Ureter (tissue), 1 donor: ENCODE measurements at places on chromosomes 5 and 9. TPM values are rescaled to one million over a fixed set of nuclear protein-coding genes. Genes with fewer than 3 reads are reported as not detected.
A peak's percentile ranks its signal among the peaks of the same experiment; 100 is the strongest.

- DNase-seq: peak; percentile 89
Measured at GRCh38 chr9:114112778-114113584, 13.9 kb upstream of the KIF12 start.

- DNase-seq: no peak
Measured at GRCh38 chr9:20476912-20477521, 145.3 kb downstream of the MLLT3 start.

DNA sequence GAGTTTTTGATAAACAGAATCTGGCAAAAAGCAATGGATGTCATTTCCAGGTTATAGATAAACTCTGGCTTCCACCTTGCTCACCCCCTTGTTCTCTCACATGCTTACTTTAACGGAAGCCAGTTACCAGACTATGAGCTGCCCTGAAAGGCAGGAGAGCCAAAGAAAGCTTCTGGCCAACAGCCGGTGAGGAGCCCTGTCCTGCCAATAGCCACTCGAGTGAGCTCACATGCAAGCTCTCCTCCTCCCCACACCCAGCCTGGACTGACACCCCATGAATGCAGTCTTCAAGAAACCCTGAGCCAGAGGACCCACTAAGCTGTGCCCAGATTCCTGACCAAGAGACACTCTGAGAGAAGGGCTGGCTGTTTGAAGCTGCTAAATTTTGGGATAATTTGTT lies 14.4 kb upstream of the SMIM15 start:
- DNase-seq: no peak

- DNase-seq: no peak
Measured at GRCh38 chr5:68533571-68534084, 318.1 kb downstream of the PIK3R1 start.

LAMC3 gene
- 50.6 TPM for total RNA-seq

- no peak for DNase-seq
Measured at GRCh38 chr9:123401879-123402513, 46.0 kb downstream of the CRB2 start.

PCAT7 gene
- total RNA-seq: 0.94 TPM

GRCh38 chr9:121500165-121500478 lies 478 bp upstream of the GGTA1 start:
- no peak for DNase-seq

- no peak for DNase-seq
Measured at GRCh38 chr9:92312887-92313623, 12.1 kb downstream of the NOL8 start.

BAAT gene
- total RNA-seq: not detected

- DNase-seq: no peak
Measured at GRCh38 chr9:35033101-35033500, 39.3 kb downstream of the VCP start.

NXNL2 gene
- total RNA-seq: 0.70 TPM

DNA sequence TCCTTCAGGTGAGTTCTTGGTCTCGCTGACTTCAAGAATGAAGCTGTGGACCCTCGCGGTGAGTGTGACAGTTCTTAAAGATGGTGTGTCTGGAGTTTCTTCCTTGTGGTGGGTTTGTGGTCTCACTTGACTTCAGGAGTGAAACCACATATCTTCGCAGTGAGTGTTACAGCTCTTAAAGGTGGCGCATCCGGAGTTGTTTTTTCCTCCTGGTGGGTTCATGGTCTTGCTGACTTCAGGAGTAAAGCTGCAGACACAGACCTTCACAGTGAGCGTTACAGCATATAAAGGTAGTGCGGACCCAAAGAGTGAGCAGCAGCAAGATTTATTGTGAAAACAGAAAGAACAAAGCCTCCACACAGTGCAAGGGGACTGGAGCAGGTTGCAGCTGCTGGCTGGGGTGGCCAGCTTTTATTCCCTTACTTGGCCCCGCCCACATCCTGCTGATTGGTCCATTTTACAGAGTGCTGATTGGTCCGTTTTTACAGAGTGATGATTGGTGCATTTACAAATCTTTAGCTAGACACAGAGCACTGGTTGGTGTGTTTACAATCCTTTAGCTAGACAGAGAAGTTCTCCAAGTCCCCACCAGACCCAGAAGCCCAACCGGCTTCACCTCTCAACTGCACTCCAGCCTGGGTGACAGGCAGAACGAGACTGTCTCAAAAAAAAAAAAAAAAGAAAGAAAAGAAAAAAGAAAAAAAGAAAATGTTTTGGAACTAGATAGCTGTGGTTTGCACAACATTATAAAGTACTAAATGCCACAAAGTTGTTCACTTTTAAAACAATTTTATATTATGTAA lies 9.1 kb upstream of the ERMP1 start:
- DNase-seq: no peak

LVRN gene
- total RNA-seq: 0.49 TPM

- DNase-seq: no peak
Measured at GRCh38 chr9:97900738-97901565, 21.3 kb downstream of the TRMO start.

- DNase-seq: no peak
Measured at GRCh38 chr5:124871303-124871702, 124.9 kb upstream of the ZNF608 start.

SHISAL2B gene
- total RNA-seq: not detected

NKD2 gene
- total RNA-seq: 14.2 TPM

- DNase-seq: no peak
Measured at GRCh38 chr5:162288647-162289296, 221.2 kb downstream of the GABRG2 start.

FCN2 gene
- 0.49 TPM for total RNA-seq

PNPLA7 gene
- 9.7 TPM for total RNA-seq

AMBP gene
- 0.99 TPM for total RNA-seq

DNA sequence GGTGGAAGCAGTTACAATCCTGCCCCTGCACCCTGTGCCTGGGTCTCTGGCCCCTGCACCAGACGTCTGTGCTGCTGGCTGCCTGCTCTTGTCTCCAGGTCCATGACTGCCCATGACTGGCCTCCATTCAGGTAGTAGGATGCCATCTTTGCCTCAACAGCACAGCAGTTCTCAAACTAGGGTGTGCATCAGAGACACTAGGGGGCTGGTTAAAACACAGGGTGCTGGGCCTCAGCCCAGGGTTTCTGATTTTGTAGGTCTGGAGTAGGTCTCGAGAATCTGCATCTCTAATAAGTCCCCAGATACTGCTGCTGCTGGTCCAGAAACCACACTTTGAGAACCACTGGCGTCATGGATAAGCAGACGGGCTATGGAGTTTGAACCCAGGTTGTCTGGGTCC lies 24.0 kb downstream of the COL15A1 start:
- no peak for DNase-seq

RFX3 gene
- 19.2 TPM for total RNA-seq

DNA sequence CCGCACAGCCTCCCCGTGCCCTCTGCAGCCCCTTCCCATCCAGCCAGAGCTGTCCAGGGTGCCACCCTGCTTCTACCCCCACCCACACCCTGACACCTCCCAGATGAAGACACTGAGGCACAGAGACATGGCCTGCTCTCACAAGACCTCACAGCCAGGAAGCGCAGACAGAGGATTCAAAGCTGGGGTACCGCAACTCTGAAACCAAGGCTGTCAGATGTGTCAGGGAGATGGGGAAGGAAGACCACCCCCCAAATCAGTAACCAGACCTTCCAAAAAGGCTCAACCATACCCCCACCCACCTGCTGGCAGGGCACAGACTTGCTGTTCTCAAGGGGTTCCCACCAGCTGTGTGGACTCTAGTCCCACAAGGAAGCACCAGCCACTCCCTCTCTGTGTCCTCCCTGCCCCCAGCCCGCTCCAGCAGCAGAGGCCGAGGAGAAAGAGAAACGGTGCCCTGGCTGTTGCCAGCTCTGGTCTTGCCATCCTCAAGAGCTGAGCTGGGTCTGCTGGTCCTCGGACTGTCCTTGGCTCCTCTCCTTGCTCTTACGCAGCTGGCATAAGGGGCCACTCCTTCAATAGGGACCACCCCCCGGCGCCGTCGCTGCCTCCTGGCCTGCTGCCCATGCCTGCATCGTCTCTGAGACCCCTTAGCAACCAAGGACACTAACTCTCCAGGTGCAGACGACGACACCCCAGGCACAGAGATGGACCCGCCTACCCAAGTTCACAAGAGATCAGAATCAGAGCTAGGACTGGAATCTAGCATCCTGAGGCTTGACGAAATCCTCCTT lies 699 bp downstream of the AKNA start:
- DNase-seq: no peak

DNA sequence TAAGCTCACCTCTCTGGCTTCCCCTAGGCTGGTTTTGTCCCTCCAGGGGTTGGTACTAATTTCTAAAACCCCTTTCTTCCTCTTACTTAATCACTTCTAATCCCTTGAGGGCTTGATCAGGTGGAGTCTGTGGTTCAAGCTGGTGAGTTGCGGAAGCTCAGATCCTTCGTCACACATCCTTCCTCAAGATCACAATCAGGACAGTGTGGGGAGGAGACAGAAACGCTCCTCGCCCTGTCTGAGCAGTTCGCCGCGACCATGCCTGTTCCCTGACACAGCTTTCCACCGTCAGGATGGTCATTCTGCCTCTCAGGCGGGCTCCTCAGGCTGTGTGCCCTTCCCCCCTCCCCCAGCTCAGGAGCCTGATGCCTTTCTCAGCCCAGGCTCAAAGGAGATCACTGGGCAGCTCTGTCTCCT lies 24.3 kb downstream of the CPLX2 start:
- no peak for DNase-seq

DNA sequence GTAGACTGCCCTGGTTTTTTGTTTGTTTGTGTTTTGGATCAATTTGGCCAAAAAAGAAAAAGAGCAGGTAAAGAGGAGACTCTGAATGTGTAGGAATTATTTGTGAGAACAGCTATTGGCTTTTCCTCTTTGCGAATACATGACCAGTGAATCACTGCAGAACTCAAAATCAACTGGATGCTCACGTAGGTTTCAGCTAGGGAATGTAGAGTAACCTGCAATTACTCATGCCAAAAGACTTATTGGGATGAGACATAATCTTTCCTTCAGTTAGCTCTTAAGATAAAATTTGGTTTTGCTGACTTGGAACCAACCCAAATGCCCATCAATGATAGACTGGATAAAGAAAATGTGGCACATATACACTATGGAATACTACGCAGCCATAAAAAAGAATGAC lies 348.0 kb downstream of the NPR3 start:
- no peak for DNase-seq

HSPB3 gene
- total RNA-seq: 0.68 TPM
